ENCODE measurements at places on chromosomes 4 and X.

DNA sequence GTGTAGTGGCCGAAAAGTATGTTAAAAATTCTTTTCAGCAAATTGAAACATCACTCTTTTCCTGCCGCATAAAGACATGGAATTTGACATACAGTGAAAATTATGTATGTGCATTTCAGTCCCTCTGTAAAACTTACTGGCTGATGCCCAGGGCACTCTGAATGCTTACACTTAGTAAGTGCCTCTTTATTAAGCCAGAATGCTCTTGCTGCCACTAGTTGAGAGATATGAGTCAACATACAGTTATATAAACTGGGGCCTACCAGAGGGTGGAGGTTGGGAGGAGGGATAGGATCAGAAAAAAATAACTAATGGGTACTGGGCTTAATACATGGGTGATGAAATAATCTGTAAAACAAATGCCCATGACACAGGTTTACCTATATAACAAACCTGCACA, 38.1 kb upstream of the TRPC5 start:
- peaks cover 1% of the 10 kb centered on the region for H3K27me3 ChIP-seq
- no peak overlapping the region for H3K27ac ChIP-seq
- H3K36me3 ChIP-seq, result no peaks in the 10 kb centered on the region
- H3K4me1 ChIP-seq, result no peaks in the 10 kb centered on the region
- no peak overlapping the region for H3K4me3 ChIP-seq
- DNase-seq, result peak; percentile 43

- no peaks in the 10 kb centered on the region for H3K4me1 ChIP-seq
- H3K27ac ChIP-seq, result no peak overlapping the region
These were observed 106.2 kb downstream of the ALPK1 start for GRCh38 chr4:112403101-112403945.

DNA sequence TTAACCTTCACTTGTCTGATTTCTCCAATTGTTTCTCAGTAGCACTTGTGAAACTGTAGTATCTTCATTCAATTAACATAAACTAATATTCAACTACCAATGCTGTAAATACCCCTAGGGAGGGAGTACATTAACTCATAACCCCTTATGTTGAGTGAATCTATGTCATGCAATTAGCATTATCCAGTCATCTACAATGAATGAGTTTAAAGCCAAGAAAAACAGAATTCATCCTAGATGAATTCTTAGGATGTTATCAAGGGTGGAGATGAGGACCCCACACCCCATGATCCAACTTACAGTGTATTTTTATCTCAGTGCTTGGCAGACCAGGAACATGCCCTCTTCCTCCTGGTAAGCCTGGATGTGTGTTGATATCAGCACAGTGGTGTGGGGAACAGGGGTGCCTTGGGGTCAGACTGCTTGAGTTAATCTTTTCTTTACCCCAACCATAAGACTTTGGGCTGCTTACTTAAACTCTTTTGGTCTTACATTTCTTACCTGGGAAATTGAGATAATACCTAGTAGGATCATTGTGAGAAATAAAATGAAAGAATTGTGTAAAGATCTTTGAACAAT, 62.1 kb upstream of the SCOC start:
- no peaks in the 10 kb centered on the region for H3K36me3 ChIP-seq
- H3K4me1 ChIP-seq, result peaks cover 13% of the 10 kb centered on the region
- DNase-seq, result peak; percentile 13
- H3K4me3 ChIP-seq, result no peak overlapping the region

DNA sequence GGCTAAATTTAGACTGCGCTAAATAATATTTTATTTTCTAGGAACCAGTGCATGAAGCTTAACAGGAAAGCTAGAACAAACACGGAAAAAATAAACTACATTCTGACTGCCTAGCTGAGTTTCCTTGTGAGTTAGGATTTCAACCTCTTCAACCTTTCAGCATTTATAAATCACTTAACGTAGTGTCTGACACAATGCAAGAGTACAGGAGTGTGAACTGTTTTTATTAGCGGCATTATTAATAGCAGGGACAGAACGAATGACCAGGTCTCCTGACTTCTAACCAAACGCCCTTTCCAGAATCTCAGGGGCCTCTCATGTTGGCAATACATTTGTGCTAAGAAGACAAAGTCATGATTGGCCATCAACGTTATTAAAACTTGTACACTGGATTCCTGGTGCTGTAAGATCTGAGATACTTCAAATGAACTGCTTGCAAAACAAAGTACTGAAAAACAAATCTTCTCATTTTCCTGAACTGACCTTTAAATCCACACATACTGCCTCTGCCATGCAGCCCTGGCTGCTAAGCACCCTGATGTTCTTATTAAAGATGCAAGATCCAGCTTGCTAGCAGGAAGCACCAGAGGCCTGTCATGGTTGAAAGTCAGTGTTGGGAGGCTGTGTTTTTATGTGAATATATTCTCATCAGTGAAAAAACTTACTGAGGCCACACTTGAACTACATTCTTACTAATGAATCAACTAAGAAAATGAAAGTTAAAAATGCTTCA, 380.4 kb upstream of the CPEB2 start:
- H3K27ac ChIP-seq, result no peak overlapping the region
- no peak overlapping the region for H3K4me3 ChIP-seq
- no peaks in the 10 kb centered on the region for H3K27me3 ChIP-seq
- H3K36me3 ChIP-seq, result no peaks in the 10 kb centered on the region
- no peaks in the 10 kb centered on the region for H3K4me1 ChIP-seq
- DNase-seq, result no peak

DNA sequence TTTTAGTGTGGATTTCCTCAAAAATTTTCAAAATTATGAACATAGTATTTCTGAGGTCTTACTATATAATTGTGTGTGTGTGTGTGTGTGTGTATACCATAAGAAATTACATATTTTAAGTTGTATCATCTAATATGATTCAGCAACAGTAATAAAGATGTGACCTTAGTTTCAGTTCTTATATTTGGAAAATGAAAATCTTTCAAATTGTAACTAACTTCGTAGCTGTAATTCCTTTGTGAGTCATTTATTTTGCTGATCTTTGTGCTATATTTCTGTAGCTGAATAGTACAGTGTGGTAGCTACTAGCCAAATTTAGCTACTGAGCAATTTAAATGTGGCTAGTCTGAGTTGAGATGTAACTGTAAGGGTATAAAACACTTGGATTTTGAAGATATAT, 116.4 kb downstream of the RAP1GDS1 start:
- peak; percentile 70 for DNase-seq
- no peaks in the 10 kb centered on the region for H3K36me3 ChIP-seq
- H3K4me1 ChIP-seq, result peaks cover 2% of the 10 kb centered on the region
- no peaks in the 10 kb centered on the region for H3K27me3 ChIP-seq
- no peak overlapping the region for H3K4me3 ChIP-seq
- H3K27ac ChIP-seq, result no peak overlapping the region

DNA sequence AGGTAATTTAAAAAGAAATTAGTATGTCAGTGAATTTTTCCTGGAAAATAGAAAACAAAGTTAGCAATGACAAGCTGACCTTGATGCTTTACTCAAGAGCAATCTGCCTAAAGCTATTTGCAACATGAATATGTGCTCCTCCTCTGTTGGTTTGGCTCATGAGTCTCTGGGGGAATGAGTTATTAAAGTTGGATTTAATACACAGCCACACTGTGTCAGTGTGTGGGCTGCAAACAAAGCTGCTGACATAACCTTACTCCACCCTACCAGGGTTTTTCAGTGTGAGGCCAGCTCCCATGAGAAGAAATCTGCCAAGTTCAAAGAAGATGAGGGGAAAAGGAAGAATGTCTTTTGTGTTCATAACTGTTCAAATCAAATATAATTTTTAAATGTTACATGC, 280.5 kb downstream of the TLL1 start:
- no peak for DNase-seq
- H3K27ac ChIP-seq, result no peak overlapping the region
- H3K27me3 ChIP-seq, result no peaks in the 10 kb centered on the region
- H3K4me3 ChIP-seq, result no peak overlapping the region
- H3K4me1 ChIP-seq, result no peaks in the 10 kb centered on the region

GRCh38 chr4:2245057-2245786, 3.3 kb upstream of the HAUS3 start:
- peaks cover 20% of the 10 kb centered on the region for H3K36me3 ChIP-seq
- H3K4me1 ChIP-seq, result peaks cover 6% of the 10 kb centered on the region
- no peak for DNase-seq
- no peak overlapping the region for H3K4me3 ChIP-seq
- H3K27me3 ChIP-seq, result no peaks in the 10 kb centered on the region

GRCh38 chr4:86946868-86947500, 12.2 kb downstream of the AFF1 start:
- H3K4me1 ChIP-seq, result peaks cover 21% of the 10 kb centered on the region
- DNase-seq, result no peak
- H3K27me3 ChIP-seq, result no peaks in the 10 kb centered on the region
- no peak overlapping the region for H3K4me3 ChIP-seq
- H3K27ac ChIP-seq, result no peak overlapping the region
